ENCODE measurements at places on chromosomes 2 and 18.

DNA sequence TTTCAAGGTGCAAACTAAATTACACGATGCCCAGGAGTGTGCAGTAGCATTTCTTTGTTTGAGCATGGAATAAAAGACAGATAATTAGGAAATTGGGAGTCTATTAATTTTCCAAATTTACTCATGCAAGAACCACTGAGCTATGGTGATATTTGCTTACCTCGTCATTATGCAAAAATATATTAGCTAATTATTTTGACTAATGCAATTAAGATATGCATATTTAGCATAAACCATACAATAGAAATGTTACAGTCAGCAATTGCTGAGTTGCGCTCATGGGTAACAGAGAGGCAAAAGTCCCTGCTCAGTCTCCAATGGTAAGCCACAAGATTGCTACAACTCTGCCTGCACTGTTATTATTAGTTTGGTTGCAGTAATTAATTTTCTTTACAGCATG is 342.0 kb downstream of the TXNL1 start:
- no peak for DNase-seq

DNA sequence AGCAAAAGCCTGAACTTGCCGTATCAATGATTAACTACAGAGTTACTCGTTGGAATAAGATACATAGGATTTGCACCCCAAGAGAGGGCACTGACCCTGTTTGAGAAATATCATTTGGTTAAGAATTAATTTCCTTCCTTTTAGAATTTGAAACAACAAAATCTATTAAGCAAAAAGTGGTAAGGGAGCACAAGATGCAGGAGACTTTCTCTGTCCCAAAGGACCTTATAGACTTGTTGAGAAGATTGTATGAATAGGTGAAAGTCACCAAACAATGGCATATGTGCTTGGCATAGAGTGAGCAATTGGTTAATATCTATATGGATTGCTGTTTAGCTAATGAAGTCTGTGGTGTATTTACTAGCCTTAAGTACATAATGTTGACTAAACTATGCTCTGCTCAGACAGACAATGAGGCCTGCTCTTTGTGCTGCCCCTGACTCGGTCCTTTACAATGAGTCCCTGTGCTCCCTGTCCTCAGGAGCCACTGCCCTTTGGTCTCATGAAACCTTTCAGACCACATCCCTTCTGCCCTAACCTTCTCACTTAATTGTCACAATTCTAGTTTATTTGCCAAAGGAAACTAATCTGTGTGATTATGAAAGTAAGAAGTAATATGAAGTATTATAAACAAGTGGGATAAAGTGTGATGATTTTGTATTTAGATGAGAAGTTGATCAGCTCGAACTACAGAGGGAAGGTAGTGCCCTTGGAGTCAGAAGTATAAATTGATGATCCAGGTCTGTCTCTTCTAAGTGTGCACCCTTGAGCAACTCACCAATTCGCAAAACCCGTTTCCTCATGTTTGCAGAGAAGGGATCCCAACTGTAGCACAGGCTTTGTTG is 21.2 kb upstream of the HNMT start:
- DNase-seq = no peak

DNA sequence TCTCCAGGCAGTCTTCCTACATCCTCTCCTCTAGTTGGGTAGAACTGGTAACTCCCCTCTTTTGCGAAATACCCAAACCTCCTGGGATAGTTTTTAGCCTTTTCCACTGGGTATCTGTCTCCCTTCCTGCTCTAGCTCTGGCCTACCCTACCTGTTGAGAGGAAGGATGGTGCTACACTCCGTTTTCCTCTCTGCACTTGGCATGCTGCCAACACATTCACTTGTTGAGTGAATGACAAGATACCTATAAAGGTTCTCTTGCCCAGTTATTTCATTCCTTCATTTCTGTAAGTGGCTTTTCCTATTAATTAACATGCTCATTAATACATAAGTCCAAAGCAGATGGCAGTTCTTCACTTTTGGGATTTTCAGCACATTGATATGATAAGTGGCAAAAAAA is 293.8 kb downstream of the CNTNAP5 start:
- DNase-seq = no peak

- no peak for DNase-seq
These were observed 142.2 kb downstream of the MAP2 start for GRCh38 chr2:209565896-209566582.

Data from hematopoietic multipotent progenitor cell treated with erythropoietin and hydrocortisone succinate and interleukin-3 and kit ligand, for 17 days (in vitro differentiated cells).